ENCODE measurements at places on chromosomes 6 and 20.

DNA sequence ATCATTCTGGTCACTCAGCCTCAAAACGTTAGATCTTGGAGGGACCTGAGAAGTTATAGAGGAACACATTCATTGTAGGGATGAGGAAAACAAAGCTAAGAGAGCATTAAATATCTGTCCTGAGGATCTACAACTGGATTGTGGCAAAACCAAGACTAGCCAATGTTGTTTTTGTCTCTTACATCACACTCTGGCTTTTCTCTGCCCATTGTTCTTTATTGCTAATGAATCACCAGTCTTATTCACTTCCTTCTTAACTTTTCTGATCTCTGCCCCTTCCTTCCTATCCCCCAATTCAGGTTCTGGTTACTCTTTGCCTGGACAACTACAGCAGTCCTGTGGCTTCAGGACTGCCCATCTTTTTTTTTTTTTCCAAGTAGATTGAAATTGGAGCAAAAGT, 57.0 kb upstream of the PREP start:
- DNase-seq = no peak

DNA sequence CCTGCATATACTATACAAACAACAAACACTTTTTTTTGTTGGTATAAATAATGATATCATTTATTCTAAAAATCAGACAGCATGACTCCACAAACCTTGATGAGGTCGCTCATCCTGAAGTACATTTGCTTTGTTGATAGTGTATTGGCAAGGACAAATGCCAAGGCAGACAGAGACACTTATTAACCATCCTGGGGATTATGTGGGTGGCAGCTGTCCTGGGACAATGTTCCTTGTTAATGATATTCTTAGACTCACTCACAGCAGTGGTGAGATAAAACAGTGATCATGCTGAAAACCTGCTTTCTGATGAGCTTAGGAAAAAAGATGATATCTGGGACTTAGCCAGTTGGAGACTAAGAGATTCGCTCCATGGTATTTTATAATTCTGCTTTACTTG, 85.4 kb upstream of the OGFRL1 start:
- DNase-seq = no peak

DNA sequence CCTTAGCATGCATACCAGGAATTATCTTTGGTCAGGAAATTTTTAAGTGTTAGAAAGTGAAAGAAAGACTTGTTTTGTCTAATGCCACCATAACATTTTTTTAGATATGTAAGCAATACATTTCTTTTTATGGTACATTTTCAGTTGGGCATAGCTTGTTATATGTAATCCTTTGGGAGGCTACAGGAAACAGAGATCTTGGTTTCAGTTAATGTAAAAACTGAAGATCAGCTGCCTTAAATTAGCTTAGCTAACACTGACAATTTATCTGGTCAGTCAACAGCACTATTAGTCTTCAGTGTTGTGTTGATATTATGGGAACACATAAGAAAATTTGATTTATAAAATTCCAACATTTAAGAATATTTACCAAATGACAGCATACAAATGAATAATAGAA, 78.6 kb upstream of the SMIM8 start:
- no peak for DNase-seq

DNA sequence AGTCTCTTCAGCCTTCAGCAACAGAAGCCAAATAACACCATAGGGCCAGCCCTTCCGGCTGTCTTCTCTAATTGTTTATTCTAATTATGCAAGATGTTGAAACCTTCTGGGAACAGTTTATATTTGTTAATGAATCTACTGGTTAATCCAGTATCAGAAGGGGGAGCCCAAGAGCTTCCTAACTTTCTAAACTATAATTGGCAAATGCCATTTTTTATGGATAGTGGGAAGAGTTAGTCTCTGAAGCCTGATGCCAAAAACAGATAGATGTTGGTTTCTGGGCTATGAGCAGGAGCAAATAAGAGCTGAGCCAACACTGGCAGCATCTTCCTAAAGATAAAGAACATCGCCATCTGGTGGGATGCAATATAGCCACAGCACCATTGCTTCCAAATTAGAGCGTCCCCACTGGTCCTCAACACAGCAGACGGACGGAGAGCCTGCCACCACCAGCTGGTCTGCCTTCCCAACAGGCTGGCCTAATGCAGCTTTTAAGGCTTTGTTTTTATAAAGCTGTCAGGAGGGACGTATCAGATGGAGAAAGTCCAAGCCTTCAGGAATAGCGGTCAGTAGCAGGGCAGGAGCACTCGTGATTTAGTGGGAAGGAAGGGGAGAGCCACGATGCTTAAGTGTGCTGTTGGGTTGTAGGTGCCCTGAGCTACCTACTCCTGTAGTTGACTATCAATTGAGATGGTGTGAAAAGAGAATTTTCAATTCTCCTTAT, 118.8 kb downstream of the RALGAPA2 start:
- peak; percentile 10 for DNase-seq

DNA sequence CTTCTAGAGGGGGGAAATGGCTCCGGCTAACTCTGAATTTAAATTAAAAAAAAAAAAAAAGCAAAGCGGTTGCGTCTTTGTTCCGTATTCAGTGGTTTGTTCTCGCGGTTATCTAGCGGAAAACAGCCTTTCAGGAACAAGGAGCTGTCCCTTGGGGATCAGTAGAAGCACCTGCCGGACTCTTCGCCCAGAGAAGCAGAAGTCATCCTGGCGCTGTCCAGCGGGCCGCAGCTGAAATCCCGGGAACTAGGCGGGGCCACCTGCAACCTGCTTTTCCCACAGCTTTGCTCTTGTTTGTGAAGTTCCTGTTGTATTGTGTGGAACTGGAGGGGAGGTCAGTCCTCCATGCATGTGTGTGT, 43.9 kb upstream of the GJE1 start:
- DNase-seq = peak; percentile 9

DNA sequence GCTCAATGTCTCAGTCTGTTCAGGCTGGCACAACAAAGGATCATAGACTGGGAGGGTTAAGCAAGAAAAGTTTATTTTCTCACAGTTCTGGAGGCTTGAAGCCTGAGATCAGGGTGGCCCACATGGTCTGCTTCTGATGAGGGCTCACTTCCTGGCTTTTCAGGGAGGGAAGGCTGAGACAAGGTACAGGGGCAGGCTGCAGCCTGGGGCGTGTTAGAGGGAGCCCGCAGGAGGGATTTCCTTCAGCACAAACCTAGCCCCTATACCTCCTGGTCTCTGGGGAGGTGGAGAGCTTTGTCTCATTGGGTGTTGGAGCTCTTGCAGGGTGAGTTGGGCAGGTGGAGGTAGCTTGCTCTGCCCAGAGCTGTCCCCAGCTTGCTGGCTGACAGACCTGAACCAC, 81.1 kb upstream of the GPR6 start:
- no peak for DNase-seq

GRCh38 chr6:170137176-170137891, 153.5 kb downstream of the DLL1 start:
- no peak for DNase-seq

DNA sequence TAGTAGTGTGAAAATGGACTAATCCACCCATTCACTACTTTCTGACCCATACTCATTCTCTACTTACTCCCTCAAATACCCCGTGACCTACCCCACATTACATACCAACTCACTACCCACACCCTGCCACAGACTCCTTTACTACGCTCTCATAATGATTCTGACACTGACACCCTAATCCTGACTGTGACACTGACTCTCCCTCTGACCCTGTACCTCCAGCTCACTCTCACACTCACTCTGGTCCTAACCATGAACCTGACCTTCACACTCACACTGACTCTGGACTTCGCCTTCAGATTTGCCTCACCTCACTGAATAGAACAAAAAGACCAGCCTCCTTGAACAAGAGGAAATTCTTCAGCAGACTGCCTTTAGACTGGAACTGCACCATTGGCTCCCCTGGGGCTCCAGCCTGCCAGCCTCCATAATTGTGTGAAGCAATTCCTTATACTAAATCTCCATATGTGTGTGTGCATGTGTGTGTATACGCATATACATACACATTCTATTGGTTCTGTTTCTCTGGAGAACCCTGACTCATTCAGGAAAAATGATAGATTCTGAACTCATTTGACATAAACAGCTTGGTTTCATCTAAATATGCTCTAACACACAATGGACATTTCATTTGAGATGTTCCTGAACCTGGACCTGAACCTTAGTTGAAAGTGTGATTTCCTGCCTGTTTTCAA, 10.5 kb upstream of the ZNF343 start:
- no peak for DNase-seq

DNA sequence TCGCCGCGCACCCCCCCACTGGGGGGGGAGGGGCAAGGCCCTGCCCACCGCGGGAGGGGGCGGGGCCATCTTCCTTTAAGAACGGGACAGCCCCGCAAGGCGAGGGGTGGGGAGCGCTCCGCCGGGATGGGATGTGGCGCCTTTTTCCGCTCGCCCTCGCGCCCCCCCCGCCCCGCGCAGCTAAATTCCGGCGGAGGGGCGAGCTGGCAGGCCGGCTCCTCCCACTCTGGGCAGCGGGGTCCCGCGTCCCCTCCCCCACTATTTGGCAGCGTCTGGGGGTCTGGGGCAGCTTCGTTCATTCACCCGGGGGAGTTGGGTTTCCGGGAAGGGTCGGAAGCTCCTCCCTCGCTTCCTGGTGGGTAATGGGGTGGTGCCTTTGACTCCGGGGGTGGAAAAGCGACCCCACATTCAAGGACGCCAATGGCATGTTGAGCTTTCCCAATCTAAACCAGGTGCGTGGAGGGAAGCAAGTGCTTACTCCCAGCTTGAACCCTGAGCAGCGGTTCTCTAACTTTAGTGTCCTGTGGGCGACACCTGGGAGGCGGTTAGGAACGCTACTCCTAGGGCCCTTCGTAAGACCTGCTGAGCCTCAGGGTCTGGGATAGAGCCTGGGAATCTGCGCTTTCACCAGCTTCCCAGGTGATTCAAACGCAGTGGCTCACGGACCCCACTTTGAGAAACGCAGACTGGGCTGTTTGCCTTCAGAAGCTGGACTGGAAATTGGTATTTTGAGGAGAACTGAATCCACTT, 927 bp downstream of the ASXL1 start:
- DNase-seq = no peak

GRCh38 chr20:63854766-63855362, 6.4 kb upstream of the ABHD16B start:
- DNase-seq = no peak

DNA sequence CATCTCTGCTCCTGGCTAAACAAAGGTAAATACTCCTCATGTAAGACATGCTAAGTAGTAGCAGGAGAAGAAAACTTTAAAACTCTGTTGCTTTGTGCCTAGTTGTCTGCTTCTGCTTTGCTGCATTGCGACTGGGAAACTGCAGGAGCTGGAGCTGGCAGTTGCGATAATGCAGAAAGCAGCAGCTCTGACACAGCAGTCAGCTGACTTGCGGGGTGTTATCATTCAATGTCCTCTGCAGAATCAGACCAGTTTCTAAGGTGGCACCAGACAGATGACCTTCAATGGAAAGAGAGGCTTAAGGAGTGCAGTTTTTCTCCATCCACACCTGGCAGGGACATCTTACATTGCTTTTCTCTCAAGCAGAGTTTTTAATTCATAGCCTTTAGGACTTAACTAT, 69.9 kb upstream of the SOX4 start:
- no peak for DNase-seq

DNA sequence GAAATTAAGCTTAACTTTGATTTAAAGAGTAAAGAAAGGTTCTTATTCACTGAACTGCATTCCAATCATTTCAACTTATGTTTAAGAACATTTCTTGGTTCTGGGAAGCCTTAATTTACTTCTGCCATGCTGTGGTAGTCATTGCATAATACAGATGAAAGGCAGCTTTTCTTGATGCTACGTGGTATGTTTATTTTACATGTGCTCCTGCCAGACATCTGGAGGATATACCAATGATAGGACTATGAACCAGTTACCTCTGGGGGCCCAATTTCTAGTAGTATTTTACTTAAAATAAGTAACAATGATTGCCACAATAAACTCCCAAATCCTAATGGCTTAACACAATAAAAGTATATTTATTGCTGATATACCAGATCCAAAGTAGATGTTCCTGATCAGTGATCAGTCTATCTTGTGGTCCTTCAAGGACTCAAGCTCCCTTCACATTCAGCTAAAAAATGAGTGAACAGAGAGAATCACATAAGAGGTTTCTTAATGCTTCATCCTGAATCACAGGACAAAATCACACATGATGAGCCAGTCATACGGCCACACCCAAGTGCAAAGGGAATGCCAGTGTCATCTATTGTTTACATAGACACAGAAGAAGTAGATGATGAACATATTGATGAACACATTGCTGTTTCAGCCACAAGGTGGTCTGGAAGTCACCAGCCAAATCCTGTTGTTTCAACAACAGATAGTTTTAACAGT, 56.5 kb upstream of the CCN2 start:
- DNase-seq = no peak

GRCh38 chr6:35391240-35391968, 49.0 kb downstream of the PPARD start:
- peak; percentile 60 for DNase-seq

DNA sequence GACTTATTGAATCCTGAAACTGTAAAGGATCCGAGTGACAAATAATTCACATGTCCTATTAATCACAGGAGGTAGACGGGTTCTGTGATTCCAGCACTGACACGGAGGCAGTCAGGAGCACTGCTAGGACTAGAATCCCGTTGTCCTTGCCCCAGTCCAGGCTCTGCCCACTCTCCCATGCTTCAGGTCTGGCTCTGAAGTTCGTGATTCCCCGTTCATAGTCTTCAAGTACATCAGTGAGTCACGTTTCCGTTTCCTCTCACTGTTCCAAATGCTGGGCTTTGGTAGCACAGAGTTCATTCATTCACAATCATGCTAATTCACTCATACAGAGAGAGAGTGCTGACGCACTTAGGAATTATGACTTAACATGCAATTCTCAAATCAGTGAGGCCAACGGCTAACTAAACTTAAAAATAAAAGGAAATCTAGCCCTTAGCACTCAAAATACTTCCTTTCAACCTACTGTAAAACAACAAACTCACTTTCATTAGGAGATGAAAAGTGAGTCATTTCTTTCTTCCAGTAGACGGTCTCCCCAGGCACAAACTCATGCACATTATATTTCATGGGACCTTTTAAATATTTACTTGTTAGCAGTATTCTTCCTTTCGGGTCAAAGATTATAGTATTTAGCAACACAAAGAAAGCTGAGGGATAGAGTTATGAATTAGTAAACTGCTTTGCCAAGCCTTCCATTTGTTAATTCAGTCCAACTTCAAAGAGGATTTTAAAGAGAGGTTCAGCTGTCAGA, 94.0 kb upstream of the NHSL1 start:
- DNase-seq = peak; percentile 97

DNA sequence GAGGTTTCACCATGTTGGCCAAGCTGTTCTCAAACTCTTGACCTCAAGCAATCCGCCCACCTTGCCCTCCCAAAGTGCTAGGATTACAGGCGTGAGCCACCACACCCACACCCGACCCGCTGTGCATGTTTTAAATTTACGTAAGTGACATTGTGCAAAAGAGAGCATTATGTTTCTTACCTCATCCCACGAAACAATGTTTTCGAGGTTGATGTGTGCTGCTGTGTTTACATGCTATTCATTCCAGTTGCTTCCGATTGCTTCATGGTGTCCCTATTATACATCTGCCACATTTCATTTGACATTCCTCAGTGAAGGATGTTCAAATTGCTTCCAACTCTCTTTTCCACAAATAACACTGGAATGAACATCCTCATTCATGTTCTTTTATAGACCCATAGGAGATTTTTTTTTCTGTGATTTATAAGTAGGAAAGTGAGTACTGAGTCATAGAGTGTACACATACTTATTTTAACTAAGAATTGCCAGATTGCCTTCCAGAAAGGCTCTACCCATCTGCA, 403.9 kb upstream of the JARID2 start:
- peak; percentile 98 for DNase-seq
